Trophoblast cell (in vitro differentiated cells and primary cell): ENCODE measurements at places on chromosomes 2 and 18.

- no peak for DNase-seq
Observed at GRCh38 chr2:168439536-168439935, 16.5 kb upstream of the CERS6 start.

DNA sequence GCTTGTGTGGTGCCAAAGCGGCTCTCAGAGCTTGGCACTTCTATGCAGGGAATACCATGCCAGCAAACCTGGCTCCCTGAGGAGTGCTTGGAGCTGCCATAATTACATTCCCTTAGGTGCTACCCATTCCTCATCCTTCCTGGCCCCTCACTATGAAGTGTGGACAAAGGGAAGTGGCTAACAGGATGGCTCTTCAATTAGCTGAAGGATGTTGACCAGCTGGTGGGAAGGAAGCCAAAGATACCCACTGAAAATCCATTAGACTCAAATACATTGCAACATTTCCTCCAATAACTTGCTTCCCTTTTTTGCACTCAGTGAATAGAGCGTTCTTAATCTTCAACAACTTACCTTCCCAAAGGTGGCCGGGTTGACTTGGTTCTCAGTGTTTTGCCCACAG lies 8.5 kb downstream of the RFX8 start:
- no peak for DNase-seq

DNA sequence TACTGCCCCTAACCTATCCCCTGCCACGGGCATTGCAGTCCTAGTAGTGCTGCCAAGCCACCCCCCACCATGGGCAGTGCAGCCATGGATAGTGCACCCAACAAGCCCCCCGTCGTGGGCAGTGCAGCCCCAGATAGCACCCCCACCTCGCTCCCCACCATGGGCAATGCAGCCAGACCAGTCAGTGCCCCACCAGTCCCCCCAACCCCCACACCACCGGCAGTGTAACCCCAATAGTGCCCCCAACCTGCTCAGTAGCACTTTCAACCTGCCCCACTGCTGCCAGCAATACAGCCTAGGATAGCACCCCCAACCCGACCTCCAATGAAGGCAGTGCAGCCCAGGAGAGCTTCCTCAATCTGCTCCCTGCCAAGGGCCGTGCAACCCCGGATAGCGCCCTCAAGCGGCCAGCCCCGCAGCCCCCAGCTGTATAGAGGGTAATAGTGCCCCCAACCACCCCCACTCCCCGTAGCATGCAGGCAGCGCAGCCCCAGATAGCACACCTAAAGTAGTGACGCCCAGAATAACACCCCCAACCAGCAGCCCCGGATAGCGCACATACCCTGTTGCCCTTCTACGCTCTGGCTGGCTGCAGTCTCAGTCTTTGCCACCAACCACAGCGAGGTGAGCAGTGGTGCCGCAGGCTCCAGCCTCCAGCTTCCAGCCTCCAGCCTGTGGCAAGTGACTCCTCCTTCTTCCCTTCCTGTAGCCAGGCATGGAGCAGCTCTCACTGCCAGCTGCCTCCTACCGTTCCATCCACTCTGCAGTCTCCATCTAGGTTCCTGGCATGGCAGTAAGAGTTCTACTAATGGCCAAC lies 45.4 kb upstream of the ANKRD62 start:
- no peak for DNase-seq

DNA sequence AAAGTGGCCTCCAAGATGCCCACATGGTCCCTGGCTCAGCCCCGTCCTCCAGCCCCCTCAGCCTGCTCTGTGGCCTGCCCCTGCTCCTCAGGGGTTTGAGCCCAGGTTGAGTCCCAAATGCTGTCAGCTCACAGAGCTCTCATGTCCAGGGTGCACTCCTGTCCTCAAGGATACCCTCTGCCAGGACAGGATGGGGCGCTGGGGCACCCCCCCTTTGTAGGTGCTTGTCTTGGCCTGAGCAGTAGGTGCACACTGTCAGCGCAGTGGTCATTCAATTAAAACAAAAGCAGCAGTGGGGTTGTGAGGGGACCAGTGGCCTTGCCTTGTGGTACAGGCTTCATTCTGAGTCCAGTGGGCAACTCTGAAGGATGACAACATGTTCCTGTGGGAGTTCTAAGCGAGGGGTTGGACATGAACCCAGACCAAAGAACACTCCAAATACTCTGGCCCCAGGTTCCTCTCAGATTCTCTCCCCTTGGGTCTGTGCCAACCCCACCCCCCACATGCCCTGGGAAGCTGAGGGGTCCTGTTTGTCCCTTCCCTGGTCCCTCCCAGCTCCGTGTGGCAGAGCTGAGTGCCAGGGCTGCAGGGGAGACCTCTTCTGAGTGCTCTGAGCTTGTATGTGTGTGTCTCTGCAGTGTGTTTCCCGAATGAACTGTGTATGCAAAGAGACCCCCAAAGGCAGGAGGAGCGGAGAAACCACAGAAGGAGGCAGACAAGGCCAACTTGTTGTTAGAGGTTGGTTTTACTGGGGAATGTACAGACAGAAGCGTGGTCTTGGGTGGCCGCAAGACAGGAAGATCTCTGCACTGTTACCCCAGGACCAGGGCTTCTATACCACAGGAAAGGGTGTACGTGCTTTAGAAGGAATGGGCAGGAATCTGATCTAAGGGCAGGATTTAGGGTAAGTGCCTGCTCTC lies 155.6 kb upstream of the HS6ST1 start:
- DNase-seq, result no peak

DNA sequence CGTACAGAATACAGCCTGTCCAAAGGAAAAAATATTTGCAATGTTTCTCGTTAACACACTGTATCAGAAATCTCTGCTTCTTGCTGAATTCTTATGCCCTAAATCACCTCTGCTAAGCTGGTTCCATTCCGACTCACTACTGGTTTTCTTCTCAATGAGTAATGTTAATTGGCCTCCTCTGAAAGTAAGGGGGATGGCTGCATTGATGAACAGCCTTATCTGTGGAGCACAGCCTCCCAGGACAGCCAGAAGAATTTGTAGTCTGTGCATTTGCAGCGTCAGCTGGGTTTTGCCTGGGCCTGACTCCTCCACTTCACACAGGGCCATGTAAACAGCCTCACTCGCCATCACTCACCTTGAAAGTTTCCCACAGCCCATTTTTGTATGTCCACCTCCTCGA lies 127.7 kb downstream of the RNF152 start:
- peak; percentile 54 for DNase-seq

DNA sequence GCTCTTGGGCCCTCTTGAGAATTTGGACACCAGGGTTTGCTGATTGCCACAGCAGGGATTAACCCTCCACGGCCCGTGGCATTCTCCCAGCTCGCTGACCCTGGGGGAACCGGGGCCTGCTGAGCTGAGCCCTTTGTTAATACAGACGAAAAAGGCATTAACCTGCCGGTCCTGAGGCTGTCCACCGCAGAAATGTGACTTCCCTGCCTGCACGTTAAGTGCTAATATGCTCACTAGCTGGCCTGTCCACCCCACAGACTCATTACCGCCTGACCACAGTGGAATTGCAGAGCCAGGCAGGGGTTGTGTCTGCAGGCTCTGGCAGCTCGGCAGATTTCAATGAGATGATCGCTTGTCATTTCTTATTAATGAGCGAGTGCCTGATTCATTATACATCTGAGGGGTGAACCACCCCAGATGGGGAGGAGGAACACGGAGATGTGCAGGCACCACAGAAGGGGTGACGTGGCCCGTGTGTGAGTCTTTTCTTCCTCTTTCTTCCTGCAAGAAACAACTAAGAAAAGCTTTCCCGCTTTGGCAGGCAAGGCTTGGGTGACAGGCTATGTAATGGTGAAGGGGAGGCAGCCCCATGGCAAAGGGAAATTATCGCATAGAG lies 126.0 kb downstream of the GLI2 start:
- no peak for DNase-seq

DNA sequence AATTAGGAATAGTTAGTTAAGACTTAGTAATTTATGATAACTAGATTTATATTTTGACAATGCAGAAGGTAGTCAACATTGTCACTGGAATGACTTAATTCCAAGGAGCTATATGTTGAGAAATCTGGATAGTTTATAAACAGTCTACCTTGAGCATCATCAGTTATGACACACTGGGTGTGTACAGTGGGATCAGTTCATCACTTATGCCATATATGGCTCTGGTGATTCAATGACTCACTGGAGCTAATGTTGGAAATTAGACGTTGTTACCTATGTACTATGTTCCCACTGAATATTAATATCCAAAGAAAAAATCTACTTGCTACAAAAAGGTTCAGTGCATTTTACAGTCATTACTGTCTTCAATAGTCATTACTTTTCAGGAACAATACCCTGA lies 34.0 kb upstream of the ITPRID2 start:
- no peak for DNase-seq

DNA sequence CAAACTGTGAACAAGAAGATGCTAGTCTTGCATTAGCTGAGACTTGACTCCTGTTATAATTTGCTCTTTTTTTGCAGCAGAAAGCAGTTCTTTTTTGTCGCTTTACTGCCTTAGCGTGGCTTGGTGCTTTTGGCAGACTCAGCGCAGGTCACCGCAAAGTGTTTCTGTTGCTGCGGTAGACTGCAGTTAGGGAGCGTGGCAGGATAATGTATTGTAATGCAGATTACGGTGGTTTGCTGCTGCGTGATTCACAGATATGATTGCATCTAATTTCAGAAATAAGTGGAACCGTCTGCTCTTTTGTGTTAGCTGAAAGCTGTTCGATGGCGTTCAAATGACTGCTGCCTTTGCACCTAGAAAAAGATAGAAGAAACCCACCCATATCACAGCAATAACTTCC lies 131.6 kb upstream of the SATB2 start:
- no peak for DNase-seq

GRCh38 chr2:2694746-2695145 lies 363.7 kb upstream of the MYT1L start:
- DNase-seq, result no peak

DNA sequence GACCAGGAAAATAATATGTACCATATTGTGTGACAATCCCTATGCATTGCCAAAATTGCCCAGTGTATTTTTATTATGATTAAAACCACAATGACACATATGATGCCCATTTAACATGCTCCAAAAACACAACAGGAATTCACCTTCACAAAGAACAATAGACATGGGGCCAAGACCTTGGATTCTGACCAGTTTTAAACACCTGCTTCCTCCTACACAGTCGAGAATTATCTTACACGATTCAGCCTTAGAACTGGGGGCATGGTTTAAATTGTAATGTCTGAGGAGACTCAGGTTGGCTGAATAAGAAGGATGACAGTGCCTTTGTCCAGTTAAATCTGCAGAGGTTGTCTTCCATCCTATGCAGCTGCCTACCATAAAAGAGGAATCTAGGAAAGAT lies 212.7 kb downstream of the PLCL1 start:
- DNase-seq, result no peak

DNA sequence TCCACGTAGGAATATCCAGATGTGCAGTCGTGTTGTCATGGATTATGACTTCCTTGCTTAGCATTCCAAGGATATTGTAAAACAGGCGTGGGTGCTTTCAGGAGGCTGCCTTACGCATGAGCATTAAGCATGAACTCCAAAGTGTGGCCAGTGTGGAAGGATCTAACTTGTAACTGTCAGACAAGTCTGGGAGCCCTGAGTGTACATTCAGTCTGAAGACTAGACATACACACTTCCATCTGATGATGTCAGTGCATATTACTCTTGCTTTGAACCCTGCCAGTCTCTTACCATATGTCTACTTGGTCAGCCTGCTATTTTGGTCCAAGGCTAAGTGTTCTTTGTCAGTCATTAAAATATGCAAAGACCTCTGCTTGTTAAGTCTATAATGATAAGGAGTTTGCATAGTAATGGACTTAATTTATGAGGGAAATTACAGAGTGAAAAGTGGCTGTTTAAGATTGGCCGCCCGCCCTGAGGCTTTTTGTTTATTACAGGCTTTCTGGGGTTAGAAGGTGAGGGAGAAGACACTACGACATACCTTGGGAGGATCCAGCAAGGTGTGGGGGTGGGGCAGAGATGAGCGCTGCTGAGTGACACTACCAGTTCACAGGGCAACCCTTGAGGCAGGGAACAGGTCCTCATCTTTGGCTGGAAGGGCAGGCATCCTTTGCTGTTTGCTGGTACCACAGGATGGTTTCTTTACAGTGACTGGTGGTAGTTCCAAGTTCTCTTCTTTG lies 48.3 kb downstream of the CABLES1 start:
- DNase-seq, result no peak

GRCh38 chr18:63974991-63975390 lies 5.1 kb downstream of the SERPINB8 start:
- no peak for DNase-seq

DNA sequence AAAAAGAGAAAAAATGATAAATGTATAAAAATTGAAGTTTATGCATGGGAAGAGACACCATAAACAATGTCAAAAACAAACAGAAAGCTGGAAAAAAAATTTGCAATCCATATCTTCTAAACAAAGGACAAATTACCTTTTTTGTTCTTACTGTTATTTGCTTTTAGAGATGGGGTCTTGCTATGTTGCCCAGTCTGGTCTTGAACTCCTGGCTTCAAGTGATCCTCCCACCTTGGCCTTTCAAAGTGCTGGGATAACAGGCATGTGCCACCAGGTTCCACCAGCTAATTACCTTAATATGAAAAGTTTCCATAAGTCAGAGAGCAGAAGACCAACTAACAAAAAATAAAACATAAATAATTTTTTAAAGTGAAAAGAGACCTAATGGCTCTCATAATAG lies 90.0 kb upstream of the SIX3 start:
- DNase-seq, result no peak

DNA sequence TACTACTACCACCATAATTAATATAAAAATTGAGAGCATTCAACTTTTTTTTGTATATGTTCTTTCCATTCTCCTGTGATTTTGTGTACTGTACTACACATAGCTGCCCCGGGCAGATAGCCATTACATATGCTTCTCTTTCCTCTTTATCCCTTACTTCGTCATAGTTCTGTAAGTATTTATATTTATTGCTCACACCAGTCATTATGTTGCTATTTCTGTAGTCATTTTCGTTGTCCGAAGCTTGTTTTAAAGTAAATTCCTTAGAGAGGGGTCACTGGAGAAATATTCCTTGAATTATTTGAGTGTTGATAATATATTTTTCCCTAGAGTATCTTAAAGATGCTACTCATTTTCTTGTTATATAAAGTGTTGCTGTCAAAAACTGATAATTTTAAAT lies 144.0 kb downstream of the CLIP4 start:
- DNase-seq, result no peak

DNA sequence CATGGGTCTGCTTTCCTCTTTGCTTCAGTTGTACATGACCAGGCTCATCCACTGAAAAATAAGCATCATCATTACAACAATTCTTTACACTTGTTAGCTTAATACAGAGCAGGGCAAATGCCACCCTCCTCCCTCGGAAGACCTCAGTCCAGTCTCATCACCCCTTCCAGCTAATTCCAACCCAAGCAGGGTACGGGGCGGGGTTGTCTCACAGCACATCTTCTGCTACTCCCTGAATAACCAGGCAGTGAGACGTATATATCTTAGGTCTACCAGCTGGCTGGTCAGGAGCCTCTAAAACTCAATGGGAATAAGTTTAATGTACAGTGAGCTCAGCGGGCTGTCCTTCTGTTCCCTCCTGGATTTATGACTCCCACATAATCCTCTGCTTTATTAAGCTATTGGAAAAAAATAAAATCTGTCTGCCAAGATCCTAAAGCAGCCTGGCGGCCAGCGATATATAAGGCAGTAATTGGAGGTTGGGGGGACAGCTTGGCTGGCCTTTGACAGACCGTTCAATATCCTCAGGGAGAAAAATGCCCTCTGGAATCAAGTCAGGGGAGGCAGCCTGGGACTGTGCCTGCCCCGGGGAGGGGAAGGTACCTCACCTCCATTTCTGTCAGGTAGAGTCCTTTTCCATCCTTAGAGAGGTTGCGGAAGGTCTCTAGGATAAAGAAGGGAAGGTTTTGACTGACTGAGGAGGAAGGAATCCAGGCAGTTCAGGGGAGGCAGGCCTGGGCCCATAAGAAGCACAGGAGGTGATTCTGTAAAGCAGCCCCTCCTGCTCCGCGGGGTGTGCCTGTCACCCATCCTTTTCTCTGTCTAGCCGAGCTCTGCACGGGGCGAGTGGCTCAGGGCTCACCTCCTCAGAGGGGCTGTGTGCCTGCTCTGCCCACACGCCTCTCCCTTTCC lies 76.3 kb downstream of the CAPN13 start:
- no peak for DNase-seq
